ENCODE measurements at places on chromosomes 5 and 9. TPM values are rescaled to one million over a fixed set of nuclear protein-coding genes. Genes with fewer than 3 reads are reported as not detected.

The ZFP2 gene
- total RNA-seq, result 9.4 TPM

The PIP5KL1 gene
- 1.4 TPM for total RNA-seq

- DNase-seq, result peak; percentile 45
These were observed 923 bp upstream of the ZBTB5 start for GRCh38 chr9:37466037-37466709.

DNA sequence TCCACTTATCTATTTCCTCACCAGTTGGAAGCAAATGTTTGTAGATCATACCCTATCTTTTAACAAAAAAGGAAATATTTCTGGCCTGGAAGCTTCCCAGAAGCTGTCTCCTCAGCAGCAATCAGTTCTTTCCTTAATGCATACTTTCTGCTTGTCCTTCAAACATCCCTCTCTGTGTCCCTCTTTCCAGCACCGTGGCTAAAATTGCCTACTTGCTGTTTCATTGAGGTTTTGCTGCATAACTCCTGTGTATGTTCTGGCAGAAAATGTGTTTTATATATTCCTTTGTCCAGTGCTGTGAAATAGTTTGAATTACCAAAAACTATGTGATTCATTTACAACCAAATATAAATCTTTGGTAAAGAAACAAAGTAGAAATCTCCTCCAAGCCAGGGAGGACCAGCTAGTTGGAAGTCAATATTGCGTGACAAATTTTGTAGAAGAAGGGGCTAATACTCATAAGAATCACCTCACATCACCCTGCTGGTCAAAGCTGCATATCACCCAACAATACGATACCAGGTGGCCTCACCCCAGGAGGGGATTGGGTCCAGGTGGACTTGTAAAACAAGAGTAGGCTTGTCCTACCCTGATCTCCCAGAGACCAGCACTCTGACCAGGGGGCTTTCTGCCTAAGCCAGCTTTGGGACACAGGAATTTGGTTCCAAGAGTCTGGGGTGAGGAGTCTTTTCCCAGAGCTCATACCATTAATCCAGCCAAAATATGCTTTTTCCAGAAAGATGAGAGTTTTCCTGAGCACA is 198.4 kb upstream of the SNX2 start:
- no peak for DNase-seq

The CHSY3 gene
- 41.0 TPM for total RNA-seq

GRCh38 chr5:68116868-68117411 is 98.6 kb upstream of the PIK3R1 start:
- DNase-seq, result no peak

The FYB1 gene
- total RNA-seq, result 1.4 TPM

The BTNL8 gene
- not detected for total RNA-seq

DNA sequence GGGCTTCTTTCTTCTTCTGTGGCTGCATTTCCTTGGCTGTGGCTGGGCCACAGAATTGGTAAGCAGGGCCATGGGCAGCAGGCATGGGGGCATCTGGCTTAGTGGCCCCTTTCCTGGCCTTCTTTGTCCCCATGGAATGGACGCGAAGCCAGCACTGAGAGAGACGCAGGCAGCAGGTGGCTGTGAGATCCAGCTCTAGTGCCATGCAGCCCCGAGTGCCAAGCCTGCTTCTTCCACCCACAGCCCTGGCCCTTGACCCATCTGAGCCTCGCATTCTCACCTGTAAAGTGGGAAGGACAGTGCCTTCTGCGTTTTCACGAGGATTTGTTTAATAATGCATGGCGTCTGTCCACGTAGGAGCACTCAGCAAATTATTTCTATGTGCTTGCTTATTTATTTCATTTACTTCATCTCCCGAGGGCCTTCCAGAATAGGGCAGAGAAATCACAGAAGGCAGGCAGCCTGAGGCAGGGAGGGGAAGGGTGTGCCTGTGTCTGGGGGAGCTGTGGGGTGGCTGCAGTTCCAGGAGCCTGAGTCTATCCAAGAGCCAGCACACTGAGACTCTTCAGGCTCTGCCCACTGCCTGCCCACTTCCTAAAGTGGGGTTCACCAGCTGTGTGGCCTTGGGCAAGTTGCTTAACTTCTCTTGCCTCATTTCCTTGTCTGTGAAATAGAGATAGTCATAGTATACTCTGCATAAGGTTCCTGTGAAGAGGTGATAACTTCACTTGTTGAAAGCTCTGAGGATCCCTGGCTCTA is 55.2 kb downstream of the NTNG2 start:
- DNase-seq, result no peak

DNA sequence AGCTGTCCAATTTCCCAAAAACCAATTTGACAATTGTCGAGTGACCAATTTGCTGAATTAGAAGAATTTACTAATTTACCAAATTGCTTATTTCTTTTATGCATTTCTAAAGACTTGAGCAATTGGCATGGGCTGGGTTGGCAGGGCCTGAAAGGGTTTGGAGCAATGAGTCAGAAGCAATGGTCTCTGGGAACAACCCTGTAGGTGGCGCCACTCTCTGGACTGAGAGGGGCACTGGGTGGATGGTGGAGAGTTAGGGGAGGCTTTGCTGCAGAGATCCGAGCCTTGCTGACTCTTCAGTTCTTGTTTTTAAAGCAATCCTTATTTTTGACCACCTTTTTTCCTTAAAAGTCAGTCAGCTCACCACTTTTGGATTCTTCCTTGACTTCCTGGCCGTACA is 71.5 kb upstream of the RPS23 start:
- DNase-seq, result peak; percentile 17

GRCh38 chr5:123151227-123151909 is 62.3 kb downstream of the PRDM6 start:
- no peak for DNase-seq

DNA sequence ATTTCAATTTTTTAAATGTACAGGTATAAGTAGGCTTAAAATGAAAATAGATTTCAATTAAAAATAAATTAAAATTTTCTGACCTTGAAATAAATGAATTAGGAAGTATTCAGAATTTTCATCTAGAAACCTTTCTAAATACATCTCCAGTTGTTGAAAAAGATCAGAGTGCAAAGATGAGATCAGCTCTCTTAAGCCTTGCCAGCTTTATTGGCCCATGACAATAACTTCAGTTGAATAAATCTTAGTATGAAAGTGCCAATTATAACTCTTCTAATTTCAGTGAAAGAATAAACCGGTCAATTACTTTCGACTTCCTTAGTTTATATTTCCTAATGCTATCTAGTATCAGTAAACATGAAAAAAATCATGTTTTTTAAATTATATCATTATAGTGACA is 117.4 kb downstream of the FBXL17 start:
- DNase-seq, result no peak

The F2R gene
- 29.2 TPM for total RNA-seq

- no peak for DNase-seq
These were observed 23.3 kb upstream of the TGFBI start for GRCh38 chr5:136005476-136005875.

The SHISAL2B gene
- total RNA-seq, result not detected

DNA sequence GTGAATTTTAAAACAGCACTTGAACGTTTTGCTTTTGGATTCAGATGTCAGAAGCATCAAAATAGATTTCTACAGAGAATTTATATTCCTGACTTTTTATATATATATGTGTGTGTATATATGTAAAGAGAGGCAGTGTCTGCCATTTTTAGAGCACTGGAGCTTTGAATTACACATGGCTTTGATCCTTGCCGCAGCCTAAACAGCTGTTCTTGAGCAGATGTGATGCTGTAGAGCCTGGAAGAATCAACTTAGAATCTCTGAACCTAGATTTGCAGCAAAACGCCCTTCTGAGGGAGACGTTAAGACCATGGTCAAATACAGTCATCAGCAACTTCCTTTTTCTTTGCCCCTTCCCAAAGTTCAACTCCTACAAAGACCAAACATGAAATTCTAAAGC is 21.7 kb upstream of the C5orf47 start:
- DNase-seq, result no peak

GRCh38 chr5:80782626-80783025 is 127.8 kb upstream of the DHFR start:
- no peak for DNase-seq

All from occipital lobe (tissue), 3 donors.